ENCODE measurements at places on chromosomes 5 and 9.

- no peak for DNase-seq
Measured at GRCh38 chr5:94086194-94086593, 344.8 kb upstream of the POU5F2 start.

GRCh38 chr5:133466556-133467334 lies 145.6 kb downstream of the FSTL4 start:
- DNase-seq, result no peak

DNA sequence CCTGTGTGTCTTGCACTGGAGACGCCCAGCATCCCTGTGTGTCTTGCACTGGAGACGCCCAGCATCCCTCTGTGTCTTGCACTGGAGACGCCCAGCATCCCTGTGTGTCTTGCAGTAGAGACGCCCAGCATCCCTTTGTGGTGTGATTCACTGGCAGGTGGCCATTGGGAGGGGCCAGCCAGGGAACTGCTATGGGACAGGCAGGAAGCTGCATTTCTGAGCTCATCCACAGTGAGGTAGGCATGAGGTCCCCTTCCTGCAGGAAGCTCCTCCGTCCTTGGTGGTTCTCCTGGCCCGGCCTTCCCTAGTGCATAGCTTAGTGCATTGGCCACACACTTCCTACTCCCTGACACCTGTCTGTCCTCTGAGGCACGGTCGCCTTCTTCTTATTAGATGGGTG lies 43.5 kb downstream of the IRX1 start:
- DNase-seq, result no peak

DNA sequence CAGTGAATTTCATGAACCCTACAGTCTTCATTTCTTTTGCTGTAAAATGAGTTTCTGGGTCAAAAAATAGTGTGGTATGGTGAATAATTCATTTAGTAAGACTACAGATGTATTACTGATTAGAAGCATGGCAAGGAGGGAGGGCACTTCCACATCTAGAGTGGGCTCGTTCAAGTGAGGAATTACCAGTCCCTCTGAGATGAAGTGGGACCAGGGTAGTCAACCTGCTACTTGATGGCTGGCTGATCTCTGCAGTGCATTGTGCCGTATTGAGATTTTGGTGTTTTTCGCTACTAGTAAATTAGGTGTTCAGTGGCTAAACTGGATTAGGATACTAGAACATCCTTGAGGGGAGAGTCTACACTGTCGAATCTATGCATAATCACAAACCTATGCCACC lies 10.8 kb downstream of the CDC37L1 start:
- DNase-seq, result no peak

All from T47D (cell line).